ENCODE measurements at places on chromosomes 13 and 19.

DNA sequence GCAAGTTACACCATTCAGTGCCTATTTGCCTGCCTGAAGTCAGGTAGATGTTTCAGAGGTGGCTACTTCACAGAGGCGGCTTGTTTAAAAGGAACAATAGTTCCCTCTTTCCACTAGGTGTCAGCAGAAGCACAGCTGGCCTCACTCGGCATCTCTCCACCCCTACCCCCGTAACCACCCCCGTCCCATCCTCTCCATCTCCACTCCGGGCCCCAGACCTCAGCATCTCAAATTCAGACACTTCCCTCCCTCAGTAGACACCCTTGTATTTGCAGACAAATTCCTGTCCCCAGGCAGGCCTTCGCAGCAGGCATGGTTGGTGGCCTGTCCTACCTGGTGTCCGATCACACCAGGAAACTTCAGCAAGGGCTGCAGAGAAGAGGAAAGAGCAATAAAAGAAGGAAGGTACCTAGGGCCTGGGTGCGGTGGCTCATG is 9.1 kb upstream of the DPP9 start:
- DNase-seq, result no peak

- DNase-seq, result no peak
Measured at GRCh38 chr19:56319991-56320390, 5.4 kb upstream of the ZSCAN5A start.

DNA sequence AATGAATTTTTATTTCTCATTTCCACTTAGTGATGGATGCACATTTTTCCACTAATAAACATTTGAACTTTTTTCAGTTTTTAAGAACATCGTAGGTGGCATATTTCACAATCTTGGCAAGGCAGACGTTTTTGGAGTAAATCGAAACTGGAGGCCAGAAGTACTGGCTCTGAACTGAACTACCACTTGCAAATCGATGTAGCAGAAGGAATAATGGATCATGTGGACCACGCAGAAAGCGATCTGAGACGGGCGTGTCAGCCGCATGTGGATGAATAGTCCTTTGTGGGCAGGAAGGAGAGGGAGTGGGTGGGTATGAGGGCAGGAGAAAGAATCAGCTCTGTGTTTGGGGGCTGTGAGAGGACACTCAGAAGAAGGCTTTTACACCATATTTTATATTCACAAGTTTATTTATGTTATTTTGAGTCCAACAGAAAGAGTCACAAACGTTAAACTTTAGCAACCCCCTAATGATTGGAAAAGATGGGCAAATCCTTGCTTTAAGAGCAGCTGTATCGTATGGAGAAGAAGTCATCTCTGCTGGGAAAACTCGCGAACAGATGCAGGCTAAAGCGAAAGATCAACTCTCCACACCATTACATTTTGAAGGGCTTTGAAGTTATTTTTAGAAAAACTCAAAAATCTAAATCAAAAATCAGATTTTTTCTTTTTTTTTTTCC is 90.5 kb downstream of the COL4A2 start:
- no peak for DNase-seq

GRCh38 chr13:112325920-112326645 is 50.1 kb upstream of the SPACA7 start:
- no peak for DNase-seq

GRCh38 chr13:29498426-29499040 is 97.0 kb downstream of the SLC7A1 start:
- DNase-seq, result peak; percentile 73

- DNase-seq, result no peak
Measured at GRCh38 chr19:17293605-17294004, 9.6 kb downstream of the ABHD8 start.

All from cardiac septum (tissue), 1 donor.